ENCODE measurements at places on chromosomes 1 and 21.

GRCh38 chr1:162536511-162536910, 25.0 kb upstream of the UAP1 start:
- no peak for DNase-seq

- no peak for DNase-seq
Measured at GRCh38 chr1:220983877-220984635, 104.8 kb downstream of the HLX start.

DNA sequence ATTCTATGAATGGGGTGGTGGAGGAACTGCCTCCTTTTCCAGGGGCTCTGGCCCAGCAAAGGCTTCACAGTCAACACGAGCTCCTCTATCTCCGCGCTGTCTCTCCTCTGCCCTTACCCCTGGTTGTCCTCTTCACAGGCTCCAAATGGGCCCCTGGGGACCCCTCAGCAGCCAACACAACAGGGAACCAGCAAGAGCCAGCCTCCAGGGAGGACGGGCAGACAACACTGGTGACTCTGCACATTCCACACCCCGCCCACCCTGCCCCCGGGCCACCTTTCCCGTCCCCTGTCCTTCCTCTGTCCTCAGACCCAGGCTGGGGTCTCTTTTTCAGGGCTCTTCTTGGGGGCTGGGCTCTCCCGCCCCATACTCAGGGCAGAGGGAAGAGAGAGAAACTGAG, 17.5 kb upstream of the ETV3 start:
- DNase-seq, result no peak

DNA sequence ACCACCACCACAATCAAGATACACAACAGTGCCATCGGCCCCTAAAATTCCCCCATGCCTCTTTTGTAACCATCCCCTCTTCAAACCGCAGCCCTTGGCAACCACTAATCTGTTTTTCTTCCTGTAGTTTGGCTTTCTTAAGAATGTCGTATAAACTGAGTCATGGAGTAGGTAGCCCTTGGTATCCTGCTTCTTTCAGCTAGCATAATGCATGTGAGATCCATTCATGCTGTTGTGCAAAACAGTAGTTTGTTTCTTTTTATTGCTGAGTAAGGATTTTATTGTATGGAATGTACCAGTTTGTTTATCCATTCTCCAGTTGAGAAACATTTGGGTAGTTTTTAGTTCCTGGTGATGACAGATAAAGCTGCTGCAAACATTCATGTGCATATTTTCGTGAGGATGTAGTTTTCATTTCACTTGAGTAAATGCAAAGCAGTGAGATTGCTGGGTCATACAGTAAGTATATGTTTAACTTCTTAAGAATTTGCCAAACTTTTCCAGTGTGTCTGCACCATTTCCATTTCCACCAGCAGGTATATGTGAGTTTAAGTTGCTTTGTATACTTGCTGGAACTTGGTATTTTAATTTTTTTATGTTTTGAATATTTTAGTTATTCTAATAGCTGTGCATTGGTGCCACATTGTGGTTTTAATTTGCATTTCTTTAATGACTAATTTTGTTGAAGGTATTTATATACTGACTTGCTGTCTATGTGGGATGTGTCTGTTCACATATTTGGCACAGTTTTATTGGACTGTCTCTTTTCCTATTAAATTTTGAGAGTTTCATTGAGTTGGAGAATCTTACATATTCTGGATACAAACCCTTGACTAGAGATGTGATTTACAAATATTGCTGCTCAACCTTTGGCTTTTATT, 148.4 kb upstream of the MAP1LC3C start:
- DNase-seq, result no peak

DNA sequence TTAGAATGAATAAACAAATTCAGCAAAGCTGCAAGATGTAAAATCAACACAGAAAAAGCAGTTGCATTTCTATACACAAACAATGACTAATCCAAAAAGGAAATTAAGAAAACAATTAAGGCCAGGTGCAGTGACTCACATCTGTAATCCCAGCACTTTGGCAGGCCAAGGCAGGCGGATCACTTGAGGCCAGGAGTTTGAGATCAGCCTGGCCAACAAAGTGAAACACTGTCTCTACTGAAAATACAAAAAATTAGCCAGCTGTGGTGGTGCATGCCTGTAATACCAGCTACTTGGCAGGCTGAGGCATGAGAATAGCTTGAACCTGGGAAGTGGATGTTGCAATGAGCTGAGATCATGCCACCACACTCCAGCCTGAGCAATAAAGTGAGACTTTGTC, 22.3 kb downstream of the THEM4 start:
- no peak for DNase-seq

DNA sequence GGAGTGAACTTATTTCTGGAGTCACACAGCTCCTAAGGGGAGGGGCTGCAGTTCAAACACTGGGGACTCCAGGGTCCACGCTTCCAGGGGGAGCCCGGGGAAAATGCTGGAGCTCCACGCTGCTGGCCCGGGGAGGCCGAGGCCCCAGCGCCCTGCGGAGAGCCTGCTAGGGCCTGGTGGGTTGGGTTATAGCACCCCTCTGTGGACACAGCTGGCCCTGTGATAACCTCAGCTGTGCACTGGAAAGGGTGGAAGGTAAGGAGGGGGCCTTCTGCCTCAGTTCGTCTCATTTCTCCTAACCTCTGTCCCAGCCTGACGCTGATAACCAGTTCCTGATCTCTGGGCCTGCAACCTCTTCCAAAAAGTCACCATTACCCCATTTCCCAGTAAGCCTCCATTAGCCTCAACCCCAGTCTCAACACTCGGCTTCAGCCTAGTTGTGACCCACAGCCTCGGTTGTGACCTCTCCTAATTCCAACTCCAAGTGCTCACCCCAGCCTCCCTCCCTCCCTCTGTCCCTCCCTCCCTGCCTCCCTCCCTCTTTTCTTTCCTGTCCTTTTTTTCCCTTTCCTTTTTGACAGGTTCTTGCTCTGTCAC, 7.1 kb downstream of the NBL1 start:
- DNase-seq, result no peak

DNA sequence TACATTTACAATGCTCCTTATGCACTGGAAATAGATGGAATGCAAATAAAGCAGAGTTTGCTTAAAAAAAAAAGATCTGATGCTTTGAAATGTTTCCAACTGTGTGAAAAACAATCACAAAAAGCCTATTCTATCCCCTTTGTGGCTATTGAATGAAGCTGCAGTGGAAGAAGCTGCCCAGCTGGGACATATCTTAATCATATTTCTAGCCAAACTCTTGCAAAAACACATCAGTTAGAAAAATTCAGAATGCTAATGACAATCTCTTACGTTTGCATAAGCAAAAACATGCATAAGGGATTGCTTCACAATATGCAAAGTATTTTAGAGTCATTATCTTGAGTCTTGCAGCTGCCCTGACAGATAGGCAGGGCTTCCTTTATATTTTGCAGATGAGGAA, 526.4 kb upstream of the USP24 start:
- no peak for DNase-seq

Data from NCI-H2107 (cell line).